Stimulated activated naive CD4-positive, alpha-beta T cell treated with Interleukin-2 at 50 U/mL for 16 hours (primary cell): ENCODE measurements at places on chromosomes 16 and 17.

- DNase-seq = no peak
Observed at GRCh38 chr17:49690256-49690655, 12.4 kb upstream of the SPOP start.

DNA sequence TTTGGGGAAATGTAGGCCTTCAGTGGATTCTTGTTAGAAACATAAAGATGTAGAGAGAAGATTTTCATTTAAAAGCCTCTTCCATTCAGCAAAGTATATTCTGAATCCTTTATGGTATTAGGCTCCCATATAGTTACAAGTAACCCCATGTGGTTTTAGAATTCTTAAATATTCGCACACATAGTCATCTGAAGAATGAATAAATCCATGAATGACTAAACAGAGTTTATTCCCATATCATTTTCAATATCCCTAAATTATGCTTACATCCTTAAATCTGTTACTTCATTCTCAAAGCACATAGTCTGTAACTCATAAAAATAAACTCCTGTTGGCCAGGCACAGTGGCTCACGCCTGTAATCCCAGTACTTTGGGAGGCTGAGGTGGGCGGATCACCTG, 962.1 kb downstream of the KCNJ18 start:
- DNase-seq = no peak

- DNase-seq = no peak
Observed at GRCh38 chr16:81929841-81930240, 81.4 kb downstream of the SDR42E1 start.

DNA sequence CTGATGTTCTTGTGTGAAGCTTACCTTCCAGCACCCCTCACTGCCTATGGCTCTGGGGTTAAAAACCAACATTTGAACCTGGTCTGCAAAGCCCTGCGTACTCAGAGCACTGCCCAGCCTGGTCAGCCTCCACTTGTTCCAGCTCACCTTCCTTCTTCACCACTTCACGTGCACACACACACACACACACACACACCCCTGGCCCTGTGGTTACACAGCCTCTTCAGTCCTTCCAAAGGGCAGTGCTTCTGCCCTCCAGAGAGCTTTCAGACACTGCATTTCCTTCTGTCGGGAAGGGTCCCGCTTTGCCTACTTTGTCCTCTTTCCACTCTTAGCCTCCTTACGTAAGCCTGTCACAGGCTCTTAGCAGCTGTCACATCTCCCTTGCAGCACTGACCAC, 9.6 kb upstream of the TMEM220 start:
- DNase-seq = no peak

DNA sequence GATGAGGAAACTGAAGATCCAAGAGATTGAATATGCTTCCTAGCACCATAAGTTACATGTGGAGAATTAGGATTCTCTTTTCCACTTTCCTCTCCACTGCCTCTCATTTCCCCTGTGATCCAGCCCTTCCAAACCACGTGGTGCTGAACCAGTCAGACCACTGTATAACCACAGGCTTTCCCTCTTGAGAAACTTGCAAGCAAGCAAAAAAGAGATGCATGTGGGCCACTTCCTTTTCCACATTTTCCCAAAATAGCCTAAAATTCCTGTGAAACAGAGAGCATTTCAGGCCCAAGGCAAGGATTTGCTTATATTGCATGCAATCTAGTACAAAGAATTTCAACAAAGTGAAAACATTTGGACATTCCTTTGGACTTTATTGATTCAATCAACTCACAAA, 59.3 kb upstream of the KSR1 start:
- DNase-seq = no peak

GRCh38 chr17:17684906-17685774, 3.9 kb downstream of the RAI1 start:
- DNase-seq = no peak

DNA sequence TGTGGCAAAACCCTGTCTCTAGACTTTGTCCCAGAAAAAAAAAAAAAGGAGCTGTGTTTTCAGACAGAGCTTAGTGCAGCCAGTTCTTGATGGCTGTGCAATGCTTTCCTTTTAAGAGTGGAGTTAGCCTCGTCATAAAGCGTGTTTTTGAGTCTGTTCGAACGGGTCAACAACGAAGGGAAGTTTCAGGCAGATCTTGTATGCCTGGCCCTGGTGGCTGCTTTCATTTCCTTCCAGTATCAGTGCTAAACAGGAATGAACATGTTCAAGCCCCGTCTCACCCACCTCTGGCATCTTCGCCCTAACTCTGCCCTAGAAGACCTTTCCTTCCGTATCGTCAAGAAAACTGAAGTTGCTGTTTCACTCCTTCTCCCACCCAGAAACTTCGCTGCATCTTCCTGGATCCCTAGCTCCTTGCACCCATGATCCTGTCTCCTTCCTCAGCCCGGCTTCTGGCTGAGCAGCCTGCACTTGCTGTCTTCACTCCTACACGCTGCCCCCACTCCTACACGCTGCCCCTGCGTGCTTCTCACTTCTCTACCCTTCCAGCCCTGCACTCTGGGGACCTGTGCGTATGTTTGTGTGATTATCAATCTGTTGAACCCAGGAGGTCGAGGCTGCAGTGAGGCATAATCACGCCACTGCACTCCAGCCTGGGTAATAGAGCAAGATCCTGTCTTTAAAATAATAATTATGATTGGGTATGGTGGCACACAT, 55.3 kb downstream of the USP10 start:
- DNase-seq = no peak

DNA sequence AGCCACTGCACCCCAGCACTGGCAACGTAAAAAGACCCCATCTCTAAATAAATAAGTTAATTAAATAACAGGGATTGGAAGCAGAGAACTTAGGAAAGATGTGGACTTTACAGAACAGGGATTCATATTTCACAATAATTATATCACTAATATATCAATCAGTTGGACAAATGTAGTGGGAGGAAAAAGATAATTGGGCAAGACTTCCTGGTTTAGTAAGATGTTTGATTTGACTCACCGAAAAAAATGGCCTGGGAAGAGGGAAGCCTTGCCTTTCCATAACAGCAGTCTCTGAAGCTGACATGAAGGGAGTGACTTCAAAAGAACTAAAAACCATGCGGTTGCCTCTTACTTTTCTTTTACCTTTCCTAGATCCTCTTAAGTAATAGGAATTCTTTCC, 15.2 kb upstream of the C17orf78 start:
- no peak for DNase-seq

- DNase-seq = no peak
Observed at GRCh38 chr16:56426585-56426984, 1.2 kb upstream of the AMFR start.

DNA sequence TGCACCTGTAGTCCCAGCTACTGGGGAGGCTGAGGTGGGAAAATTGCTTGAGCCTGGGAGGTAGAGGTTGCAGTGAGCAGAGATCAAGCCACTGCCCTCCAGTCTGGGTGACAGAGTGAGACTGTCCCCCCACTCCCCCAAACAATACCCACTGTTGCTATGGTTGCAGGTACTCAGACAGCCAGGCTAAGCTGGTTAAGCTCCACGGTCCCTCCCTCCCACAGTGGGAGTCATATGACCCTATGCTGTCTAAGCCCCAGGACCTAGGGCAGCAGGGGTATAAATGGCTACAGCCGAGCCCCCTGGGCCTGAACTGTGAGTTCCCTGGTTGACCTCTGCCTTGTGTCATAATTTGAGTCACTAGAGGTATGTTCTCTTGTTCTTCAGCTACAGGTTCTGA, 15.9 kb upstream of the RPRML start:
- DNase-seq = no peak

DNA sequence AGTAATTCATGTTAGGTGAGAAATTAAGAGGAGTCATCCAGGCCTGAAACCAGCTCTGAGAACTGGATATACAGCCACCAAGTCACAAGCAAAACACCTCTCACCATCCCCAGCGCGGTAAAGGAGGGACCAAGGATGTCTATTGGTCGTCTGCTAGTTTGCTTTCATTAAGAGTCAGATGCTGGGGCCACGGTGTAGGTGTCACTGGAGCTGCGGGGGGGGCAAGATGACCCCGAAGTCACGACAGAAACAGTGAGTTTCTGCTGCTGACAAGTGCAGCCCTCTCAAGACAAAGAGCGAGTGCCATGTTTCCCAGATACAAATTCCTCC, 790 bp downstream of the NCBP3 start:
- peak; percentile 47 for DNase-seq

GRCh38 chr16:8908810-8909468, 26.8 kb downstream of the LITAFD start:
- DNase-seq = no peak

DNA sequence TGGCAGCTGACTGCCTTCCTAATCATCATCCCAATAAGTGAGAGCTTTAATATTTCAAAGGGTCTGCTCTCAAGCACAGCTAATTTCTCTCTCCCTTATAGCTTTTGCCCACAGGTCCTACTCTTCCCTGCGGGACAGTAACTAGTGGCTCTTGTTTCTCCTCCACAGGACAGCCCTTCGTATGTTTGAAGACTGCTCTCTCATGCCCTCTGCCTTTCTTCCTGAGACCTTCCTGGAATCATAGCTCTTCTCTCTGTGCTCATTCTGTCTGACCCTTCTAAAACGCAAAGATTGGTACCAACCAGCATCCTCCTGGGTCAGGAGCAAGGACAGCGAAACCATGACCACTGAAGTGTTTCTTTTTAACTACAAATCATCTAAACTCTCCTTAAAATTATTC, 168.9 kb downstream of the GRIN2A start:
- no peak for DNase-seq

DNA sequence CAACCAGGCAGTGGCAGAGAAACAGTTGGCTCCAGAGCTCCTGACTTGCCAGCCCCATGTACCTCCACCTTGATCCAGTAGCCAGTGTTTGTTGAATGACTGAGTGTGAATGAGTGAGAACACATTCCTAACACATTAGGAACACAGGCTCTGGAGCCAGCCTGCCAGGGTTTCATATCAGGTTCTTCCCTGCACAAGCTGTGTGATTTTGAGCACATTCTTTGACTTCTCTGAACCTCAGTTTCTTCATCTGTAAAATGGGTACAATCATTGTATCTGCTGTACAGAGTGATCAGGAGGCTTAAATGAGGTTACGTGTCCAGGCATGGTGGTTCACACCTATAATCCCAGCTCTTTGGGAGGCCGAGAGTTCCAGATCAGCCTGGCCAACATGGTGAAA, 13.3 kb upstream of the RMI2 start:
- no peak for DNase-seq

DNA sequence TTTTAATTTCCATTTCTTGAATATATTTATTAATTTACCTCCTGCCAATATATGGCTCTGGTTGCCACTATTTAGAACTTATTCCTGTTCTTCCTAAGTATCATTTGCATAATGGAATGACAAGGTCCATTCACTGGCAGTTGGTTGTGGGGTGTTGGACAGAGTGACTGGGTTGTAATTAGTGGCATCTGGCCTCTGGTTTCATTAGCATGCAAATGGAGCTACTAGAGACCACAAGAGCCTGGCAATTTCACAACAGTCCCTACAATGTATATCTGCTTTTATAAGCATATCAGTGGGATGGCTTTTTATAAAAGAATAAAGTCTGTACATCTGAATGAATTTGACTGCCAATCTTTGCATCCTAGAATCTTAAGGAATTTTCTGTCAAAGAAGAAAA, 1030.9 kb upstream of the CDH8 start:
- DNase-seq = no peak

- peak; percentile 6 for DNase-seq
Observed at GRCh38 chr17:59361386-59361785, 29.9 kb downstream of the YPEL2 start.

- DNase-seq = no peak
Observed at GRCh38 chr17:47929218-47930000, 12.0 kb upstream of the PNPO start.

- DNase-seq = no peak
Observed at GRCh38 chr16:49688036-49688697, 167.7 kb downstream of the ZNF423 start.

DNA sequence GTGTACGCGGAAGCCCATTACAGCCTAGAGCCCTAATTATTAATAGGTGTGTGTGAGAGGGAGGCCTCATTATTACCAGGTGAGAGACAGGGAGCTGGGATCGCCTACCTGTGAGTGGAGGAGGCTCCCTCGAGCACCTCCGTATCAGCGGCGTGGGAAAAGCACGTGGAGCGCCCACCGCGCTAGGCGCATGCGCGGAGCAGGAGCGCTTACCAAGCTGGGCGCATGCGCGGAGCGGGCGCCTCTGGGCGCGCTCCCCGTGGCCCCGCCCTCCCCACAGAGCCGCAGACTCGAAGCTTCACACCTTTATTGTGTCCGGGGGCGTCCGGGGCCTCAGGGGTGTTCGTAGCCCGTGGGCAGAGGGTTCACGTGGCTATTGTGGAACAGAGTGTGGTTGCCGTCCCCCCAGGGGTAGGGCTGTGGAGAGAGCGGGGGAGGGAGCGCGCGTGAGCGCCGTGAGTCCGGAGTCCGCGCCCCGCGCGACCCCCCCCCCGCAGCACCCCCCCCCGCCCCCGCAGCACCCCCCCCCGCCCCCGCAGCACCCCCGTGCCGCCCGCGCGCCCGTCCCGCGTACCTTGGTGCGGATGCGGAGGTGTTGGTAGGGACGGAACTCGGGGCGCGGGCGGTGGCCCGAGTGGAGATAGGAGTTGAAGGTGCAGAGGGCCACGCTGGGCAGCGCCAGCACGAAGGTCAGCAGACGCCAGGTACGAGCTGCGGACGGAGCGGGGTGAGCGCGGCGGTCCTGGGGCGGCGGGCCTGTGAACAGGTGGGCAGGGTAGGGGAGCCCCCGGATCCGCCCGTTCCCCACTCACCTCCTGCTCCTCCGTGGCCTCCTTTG, 500 bp downstream of the COX6A2 start:
- peak; percentile 52 for DNase-seq
